ENCODE measurements at places on chromosomes 6 and 20.
A peak's percentile ranks its signal among the peaks of the same experiment; 100 is the strongest.

GRCh38 chr6:142009647-142010046 lies 123.1 kb upstream of the GJE1 start:
- DNase-seq: no peak

DNA sequence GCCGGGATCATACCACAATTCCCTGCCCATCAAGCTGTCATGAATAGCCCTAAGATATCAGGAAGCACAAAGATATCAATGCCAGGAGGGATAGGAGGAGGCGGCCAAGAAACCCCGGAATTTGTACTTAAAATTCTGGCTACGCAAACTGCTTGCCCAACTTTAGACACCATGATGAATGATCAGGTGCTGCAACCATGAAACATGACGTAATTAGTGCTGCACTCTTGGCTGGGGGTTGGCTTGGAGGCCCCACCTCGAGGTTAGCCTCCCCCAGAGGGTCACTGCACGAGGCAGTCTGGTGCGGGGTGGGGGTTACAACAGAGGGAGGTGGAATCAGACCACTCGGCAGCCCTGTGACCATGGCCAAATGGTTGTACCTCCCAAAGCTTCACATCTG lies 8.9 kb downstream of the SIRPA start:
- DNase-seq: no peak

DNA sequence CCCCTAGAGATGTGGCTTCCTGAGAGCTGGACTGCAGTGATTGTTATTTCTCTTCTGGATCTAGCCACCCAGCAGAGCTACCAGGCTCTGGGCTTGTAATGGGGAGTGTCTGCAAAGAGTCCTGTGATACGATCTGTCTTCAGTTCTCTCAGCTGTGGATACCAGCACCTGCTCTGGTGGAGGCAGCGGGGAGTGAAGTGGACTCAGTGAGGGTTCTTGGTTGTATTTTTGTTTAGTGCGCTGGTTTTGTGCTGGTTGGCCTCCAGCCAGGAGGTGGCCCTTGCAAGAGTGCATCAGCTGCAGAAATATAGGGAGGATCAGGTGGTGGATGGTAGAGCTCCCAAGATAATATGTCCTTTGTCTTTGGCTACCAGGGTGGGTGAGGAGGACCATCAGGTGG lies 33.7 kb downstream of the PAX1 start:
- no peak for DNase-seq

DNA sequence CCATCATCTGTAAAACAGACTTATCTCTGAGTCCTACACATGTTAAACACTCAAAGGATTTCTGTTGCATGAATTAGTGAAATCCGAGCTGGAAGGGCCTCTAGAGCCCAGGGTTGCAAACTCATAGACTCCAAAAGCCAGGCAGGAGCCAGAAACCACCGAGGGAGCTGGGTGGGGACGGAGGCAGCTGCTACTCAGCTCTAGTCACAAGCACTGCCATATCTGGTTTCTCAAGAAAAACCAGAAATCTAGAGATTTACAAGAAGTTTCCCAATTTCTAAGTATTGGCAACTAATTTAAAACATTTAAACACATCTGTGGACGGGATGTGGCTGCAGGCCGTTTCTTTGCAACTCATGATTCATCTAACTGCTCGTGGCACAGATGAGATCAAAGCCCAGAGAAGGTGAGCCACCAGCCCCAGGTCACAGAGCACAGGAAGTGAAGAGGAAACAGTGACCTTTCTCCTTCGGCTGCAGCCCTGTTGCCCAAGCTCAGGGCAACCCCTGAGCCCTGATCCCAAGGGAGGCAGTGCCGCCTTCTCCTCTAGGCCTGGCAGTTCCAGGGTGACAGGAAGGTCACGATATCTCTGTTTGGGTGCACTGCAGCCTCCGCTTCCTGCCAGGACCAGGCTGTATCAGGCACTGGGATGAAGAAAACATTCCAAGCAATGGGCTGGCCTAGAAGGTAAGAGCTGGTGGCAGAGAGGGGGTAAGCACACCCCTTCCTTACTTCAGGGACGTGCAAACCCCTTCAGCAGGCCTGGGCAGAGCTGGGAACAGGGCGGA lies 26.4 kb upstream of the PTGIS start:
- no peak for DNase-seq

DNA sequence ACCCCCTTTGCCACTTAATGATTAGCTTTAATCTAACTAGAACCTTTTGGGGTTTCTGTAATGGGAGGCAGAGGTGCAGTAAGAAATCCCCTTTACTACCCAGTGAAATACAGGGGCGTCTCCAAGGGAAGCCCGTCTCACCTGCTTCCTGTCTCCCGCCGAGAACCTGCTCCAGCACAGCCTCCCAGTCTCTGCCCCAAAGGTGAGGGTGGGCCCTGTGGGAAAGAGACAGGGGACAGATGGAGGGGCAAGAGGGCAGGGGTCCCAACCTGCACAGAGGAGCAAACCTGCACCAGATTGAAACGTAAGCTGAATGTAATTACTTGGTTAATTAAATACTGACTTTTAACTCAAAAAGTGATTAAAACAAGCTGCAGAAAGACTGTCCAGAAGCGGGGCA lies 474.2 kb upstream of the SULF2 start:
- DNase-seq: no peak

GRCh38 chr20:62609279-62609720 lies 33.0 kb upstream of the SLCO4A1 start:
- no peak for DNase-seq

- no peak for DNase-seq
Observed at GRCh38 chr20:434221-434620, 26.1 kb downstream of the RBCK1 start.

GRCh38 chr20:30949761-30950160 lies 307.7 kb upstream of the DEFB115 start:
- no peak for DNase-seq

DNA sequence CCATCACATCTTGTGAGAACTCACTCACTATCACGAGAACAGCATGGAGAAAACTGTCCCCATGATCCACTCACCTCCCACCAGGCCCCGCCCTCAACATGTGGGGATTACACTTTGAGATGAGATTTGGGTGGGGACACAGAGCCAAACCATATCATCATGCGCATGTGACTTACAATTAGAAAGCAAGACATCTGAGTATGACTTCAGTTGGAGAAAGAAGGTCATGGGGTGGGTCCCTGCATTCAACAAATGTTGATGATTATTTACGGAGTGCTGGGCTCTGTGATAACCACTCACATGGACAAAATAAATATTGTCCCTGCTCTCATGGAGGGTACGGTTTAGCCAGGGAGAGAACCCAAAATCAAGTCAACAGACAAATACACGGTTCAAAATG lies 37.9 kb downstream of the VSTM2L start:
- DNase-seq: no peak

GRCh38 chr20:49501917-49502316 lies 19.4 kb upstream of the KCNB1 start:
- no peak for DNase-seq

DNA sequence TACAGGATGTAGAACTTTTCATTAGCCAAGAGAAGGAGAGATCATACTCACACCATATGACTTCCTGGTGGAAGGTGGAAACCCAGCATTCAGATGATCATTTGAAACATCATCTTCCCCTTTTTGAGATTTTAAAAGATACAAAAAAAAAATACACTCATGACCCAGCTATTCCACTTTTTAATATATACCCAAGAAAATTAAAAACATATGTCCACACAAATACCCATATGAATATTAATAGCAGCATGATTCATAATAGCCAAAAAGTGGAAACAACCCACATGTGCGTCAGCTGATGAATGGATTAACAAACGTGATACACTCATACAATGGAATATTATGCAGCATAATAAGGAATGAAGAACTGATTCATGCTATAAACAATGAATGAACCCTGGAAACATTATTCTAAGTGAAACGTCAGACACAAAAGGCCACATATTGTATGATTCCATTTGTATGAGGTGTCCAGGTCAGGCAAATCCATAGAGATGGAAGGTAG lies 130.0 kb upstream of the SGK1 start:
- no peak for DNase-seq

- DNase-seq: peak; percentile 86
Observed at GRCh38 chr6:149166747-149167146, 150.8 kb upstream of the TAB2 start.

GRCh38 chr6:133247581-133247980 lies 6.4 kb downstream of the EYA4 start:
- DNase-seq: no peak

DNA sequence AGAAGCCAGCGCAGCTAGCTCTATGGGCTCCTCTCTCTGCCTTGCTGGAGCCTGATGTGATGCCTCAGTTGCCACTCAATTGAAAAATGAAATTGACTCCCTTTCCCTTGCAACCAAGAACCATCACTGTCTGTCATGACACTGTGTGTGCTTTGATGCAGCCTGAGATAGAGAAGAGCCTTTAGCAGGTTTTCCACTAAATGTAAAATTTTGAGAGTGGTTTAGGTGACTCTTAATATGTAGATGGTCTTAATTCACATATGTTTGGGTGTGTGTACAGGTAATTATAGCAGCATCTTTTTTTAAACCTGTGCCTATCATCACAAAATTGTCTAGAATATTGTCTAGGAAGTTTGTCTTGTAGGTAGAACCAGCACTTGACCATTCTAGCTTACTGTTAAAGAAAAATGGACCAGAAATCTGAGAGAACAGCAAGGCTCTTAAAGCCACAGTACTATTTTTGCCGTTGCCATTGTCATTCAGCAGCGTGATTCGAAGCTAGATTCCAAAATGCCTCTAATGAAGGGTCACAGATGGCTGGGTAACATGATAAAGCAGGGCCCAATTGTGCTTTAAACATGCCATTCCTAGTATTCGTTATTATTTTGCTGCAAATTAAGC lies 1.3 kb downstream of the ARFGEF3 start:
- DNase-seq: no peak

GRCh38 chr20:56211051-56211450 lies 37.5 kb upstream of the MC3R start:
- DNase-seq: no peak

DNA sequence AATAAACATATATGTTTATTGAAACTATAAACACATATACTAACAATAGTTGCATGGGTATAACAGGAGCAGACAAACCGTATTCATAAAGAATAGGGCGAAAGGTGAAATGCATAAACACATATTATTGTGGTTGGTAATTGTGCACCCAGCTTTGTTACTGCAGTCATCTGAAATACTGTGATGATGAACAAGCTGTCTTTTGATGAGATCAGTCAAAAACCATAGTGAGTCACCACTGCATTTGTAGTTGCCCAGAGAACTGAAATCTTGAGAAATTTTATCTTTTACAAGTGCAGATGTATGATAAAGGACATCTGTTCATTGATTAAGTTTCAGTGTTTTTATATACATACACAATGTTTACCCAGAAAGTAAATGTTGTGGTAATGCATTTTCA lies 133.7 kb downstream of the MYO6 start:
- DNase-seq: no peak

- no peak for DNase-seq
Observed at GRCh38 chr6:138291036-138291848, 73.0 kb upstream of the PBOV1 start.

DNA sequence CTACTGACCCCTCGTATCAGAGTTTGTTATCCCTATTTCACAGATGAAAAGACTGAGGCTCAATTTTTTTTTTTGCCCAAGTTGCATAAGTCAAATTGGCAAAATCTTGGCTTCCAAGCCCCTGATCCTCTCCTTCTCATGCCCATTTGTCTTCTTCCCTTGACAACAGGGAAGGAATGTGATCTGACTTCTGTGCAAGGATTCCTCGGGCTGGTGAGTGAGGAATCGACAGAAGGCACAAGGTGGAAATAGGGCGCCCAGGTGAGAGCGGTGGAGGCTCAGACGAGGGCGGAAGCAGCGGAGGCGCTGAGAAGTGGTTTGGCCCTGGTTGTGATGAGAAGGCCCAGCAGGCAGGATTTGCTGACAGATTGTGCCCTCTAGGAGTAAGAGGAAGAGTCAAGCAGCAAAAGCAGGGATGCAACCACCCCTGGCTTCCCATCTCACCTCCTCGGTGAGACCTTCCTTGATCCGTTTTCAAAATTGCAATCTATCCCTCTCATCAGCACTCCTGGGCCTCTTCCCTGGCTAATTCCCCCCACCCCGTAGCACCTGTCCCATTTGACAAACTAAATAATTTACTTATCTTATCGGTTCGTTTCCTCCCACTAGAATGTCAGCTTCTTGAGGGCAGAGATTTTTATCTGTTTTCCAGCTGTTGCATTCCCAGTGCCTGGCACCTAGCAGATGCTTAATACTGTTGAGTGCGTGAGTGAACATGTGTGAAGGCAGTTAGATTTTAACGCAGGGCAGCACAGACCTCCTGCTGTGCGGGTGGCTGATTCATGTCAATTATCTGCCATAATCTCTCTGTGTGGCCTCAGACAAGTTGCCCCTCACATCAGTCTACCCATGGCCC lies 3.7 kb upstream of the SIRPA start:
- no peak for DNase-seq

- no peak for DNase-seq
Observed at GRCh38 chr6:37339741-37340638, 13.8 kb upstream of the RNF8 start.

GRCh38 chr6:20875369-20875963 lies 341.2 kb downstream of the CDKAL1 start:
- DNase-seq: peak; percentile 49

DNA sequence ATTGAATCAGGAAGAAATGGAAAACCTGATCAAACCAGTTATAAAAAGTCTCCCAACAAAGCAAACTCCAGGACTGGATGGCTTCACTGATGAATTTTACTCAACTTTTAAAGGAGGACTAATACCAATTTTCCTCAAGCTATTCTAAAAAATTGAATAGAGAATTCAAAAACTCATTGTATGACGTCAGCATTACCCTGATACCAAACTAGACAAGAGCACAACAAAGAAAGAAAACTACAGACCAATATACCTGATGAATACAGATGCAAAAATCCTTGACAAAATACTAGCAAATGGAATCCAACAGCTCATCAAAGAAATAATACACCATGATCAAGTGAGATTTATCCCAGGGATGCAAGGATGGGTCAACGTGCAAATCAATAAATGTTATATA lies 172.9 kb downstream of the FNDC1 start:
- no peak for DNase-seq

DNA sequence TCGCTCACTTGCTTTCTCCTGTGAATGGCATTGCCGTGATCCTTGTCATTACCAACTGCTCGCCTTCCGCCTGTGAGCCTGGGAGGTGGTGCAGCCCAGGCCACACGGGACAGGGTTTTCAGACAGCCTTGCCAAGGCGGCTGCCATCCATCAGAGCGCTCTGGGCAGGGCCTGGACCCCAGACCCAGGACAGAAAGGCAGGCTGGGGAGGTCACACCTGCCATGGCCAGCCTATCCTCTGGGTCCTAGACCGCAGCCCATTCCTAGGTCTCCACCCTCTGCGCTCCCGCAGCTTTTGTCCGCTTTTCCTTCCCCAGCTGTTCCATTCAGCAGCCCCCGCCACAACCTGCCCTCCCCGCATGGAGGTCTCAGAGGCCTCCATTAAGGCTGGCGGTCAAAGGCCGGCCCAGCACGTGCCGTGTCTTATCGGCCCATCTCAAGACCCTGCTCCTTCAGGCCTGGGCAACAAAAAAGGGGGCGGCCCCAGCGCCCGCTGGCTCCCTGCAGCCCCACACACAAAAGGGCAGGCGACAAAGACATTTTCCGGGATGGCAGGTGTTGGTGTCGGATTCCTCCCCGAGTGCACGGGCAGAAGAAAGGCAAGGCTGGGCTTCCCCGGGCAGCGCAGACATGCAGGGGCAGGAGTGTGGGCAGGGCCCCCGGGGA lies 28.1 kb downstream of the INSM1 start:
- peak; percentile 70 for DNase-seq

Data from NCI-H1092 treated with DMSO at 0.1 percent for 48 hours (cell line).